ENCODE measurements at places on chromosomes 1 and 21.

GRCh38 chr1:102875756-102876155 lies 232.6 kb downstream of the COL11A1 start:
- no peak for DNase-seq

DNA sequence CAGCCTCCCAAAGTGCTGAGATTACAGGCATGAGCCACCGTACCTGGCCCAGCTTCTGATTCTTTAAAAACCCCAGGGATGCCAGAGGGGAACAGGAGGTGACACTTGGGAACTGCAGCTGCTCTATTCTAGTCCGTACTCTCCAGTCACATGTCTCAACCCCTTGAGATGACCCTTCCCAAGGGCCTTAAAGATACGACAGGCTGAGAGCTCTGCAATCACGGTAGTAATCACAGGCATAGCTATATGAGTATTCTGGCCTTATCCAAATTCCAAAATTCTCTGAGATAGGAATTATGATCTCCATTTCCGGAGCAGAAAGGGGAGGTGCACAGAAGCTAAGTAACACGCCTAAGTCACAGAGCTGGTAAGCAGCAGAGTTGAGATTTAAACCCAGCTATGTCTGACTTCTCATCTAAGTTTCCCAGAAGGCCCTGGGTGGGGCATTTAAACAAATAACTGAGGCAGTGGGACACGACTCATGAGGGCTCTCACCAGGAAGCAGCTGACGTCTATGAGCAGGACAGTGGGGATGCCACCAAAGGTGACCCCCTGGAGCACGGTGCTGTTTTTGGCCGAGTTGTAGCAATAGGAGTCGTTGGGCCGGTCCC lies 5.2 kb downstream of the TMEM63A start:
- no peak for DNase-seq

- DNase-seq: no peak
These were observed 246.2 kb downstream of the MRPL39 start for GRCh38 chr21:25361097-25361496.

DNA sequence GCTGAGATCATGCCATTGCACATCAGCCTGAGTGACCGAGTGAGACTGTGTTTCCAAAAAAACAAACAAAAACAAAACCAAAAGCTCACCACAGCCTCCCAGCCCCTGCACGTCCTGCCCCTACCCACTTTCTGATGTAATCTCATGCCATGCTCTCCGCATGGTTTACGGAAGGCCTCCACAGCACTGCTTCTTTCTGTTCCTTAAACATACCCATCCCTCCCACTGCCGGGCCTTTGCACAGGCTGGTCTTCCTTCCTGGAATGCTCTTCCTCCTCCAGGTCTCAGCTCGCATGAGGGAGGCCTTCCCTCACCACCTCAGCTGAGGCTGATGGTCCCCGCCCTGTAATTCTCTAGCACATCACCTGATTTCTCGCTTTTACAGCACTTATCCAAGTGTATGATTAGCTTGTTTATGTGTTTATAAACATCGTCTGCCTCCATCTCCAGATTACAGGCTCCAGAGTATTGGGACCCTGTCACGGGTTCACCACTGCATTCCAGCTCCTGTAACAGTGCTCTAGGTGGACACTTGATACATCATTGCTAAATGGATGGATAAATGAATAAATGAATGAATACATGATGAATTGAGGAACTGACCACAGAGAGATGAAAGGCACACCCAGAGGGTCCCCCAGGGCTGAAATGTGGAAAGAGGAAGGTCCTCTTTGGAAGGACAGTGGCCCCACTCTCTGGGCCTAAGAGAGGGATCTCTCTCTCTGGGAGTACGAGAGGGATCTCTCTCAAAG lies 22.1 kb downstream of the TCEA3 start:
- DNase-seq: no peak

DNA sequence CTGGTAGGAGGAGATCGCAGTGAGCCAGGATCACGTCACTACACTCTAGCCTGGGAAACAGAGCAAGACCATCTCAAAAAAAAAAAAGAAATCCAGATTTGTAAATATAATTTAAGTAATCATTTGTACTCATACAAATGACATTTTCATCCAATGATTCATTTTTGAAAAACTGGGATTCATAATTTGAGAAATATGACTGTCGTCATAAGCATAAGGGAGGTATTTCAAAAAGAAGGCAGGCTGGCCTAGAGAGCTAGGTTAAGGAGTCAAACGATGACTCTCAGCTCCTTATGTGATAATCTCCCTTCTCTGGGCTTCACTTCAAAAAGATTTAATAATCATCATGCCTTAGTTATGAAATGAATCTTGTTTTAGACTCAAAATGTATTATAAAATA lies 2.3 kb downstream of the GART start:
- DNase-seq: no peak

GRCh38 chr1:36771240-36771639 lies 263.1 kb downstream of the GRIK3 start:
- DNase-seq: no peak

- DNase-seq: no peak
These were observed 27.7 kb upstream of the ATP5PO start for GRCh38 chr21:33943293-33943692.

- no peak for DNase-seq
These were observed 10.6 kb downstream of the ZBTB17 start for GRCh38 chr1:15965228-15965767.

- no peak for DNase-seq
These were observed 37.9 kb downstream of the HLX start for GRCh38 chr1:220917101-220917500.

GRCh38 chr1:32263744-32264143 lies 12.7 kb downstream of the LCK start:
- DNase-seq: no peak

All from kidney glomerular epithelial cell (primary cell).